ENCODE measurements at places on chromosomes 7 and 10. TPM values are rescaled to one million over a fixed set of nuclear protein-coding genes. Genes with fewer than 3 reads are reported as not detected.

TMEM139 gene
- 0.12 TPM for polyA plus RNA-seq

CDK14 gene
- 42.1 TPM for polyA plus RNA-seq

- no peak for DNase-seq
Observed at GRCh38 chr10:84424731-84425167, 96.4 kb downstream of the CCSER2 start.

GRCh38 chr10:110340816-110341215 is 36.1 kb upstream of the SMNDC1 start:
- no peak for DNase-seq

GRCh38 chr7:33278095-33278494 is 148.7 kb downstream of the BBS9 start:
- DNase-seq, result no peak

GPR85 gene
- not detected for polyA plus RNA-seq

SLC16A12 gene
- polyA plus RNA-seq, result not detected

GRCh38 chr7:130893441-130893894 is 159.5 kb upstream of the KLF14 start:
- no peak for DNase-seq

DNA sequence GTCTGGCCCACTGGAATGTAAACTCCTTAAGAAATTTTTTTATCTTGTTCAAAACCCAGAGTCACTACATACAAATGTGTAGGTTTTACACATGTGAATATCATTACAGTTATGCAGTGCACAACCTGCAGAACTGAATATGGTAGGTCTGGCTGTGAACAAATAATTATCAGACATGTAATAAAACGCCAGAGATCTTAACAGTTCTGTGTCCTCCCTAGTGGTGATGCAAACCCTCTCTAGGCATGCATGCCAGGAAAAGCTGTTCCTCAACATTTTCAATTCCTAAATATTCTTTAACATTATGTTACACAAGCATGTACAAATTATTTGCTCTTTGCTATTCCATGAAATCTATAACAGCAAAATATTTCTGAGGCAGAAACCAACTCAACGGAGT is 124.6 kb downstream of the IMMP2L start:
- no peak for DNase-seq

DNA sequence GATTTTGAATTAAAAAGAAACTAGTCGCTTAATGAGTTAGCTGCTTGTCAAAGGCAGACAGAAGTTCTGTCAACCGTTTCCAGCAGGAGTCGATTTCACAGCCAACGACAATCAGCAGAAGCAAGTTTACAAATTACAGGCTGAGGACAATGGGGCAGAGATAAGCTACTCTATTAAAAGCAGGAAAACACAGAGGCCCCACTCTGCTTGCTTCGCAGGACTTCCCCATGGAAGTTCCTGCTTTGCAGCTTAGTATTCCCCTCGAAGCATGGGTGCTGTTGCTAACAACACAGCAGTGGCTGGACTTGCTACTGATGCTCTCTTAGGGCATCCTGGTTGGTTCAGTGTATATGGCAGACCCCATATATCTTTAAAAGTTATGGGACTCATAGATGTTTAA is 50.8 kb upstream of the KLF6 start:
- peak; percentile 31 for DNase-seq

GPR22 gene
- polyA plus RNA-seq, result not detected

GRCh38 chr7:55733241-55734140 is 129.1 kb downstream of the SEPTIN14 start:
- no peak for DNase-seq

- no peak for DNase-seq
Observed at GRCh38 chr10:80484676-80485075, 30.6 kb downstream of the TSPAN14 start.

DNA sequence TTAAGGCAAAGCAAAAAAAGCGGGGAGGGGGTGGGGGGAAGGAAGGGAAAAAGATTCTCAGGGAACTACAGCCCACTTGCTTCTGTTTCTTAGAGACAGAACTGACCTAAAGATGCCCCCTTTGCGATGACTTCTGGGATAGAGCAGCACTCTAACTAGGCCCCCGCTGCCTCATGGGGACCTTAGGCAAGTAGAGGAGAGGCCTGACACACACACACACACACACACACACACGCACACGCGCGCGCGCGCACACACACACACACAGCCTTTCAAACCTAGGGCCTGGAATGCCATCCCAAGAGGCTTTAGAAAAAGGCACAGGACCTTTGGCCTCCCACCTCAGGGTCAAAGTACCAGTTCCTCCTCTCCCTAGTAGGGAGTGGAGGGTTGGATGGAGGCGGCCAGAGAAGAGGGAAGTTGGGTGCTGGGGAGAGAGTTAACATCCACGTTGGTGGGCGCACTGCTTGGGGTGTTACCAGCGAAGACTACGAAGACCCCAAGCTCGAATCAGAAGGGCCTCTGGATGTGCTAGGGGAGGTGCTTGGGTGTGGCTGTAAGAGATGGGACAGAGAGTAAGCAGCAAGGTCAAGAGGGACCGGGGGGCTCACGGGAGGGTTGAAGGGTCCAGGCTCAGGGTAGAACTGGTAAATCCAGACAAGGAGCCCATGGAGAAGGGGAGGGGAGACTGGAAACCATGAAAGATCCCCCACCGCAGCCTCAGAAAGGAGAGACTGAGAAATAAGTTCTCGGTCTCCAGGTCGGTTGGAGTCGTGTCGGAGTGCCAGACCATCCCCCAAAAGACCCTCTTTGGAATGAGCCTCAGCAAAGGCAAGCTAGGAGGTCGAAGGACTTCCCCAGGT is 1.2 kb upstream of the COL1A2 start:
- peak; percentile 8 for DNase-seq

GRCh38 chr7:831596-832166 is 595 bp upstream of the SUN1 start:
- no peak for DNase-seq

DNA sequence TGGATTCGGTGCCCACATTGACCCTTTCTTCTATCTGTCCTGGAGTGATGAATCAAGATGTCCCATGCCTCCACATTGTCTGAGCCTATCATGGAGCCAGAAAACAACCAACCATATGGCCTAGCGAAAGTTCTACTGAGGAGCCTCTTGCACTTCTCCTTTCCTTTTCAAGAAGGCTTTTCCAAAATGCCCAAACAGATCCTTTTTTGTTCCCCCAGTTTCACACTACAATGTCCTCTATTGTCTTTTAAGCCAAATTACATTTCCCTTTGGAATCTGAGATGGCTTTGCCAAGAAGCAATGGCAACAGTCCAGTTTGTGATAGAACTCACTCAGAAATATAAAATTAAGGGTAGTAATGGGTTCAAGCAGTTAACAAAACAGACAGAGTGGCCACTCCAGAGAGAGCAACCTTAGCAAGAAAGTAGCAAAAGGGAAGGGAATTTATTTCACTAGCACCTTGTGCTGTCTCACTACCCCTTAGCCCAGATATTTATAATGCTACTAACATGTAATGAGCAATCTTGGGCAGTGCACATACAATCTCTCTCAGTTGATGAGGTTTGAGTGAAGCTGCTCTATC is 194.6 kb upstream of the PDE1C start:
- no peak for DNase-seq

DNA sequence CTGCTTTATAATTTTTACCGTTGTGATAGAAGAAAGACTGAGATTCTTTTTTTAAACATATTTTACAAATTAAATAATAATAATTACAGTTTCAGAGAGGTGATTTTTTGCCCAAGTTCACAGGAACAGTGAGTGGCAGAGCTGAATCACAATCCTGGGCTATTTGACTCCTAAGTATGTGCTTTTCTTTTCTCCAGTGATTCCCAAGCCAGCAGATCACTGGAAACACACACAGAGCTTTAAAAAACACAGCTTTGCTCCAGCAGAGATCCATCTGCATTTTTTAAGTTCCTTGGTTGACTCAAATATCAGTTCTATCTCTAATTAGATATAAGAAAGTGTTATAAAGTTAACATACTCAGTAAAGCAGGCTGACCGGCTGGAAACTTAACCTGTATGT is 69.0 kb downstream of the AHR start:
- no peak for DNase-seq

- DNase-seq, result no peak
Observed at GRCh38 chr10:103648251-103648635, 154.7 kb downstream of the NEURL1 start.

- no peak for DNase-seq
Observed at GRCh38 chr7:77569514-77570232, 32.6 kb downstream of the PTPN12 start.

TUBAL3 gene
- not detected for polyA plus RNA-seq

DNA sequence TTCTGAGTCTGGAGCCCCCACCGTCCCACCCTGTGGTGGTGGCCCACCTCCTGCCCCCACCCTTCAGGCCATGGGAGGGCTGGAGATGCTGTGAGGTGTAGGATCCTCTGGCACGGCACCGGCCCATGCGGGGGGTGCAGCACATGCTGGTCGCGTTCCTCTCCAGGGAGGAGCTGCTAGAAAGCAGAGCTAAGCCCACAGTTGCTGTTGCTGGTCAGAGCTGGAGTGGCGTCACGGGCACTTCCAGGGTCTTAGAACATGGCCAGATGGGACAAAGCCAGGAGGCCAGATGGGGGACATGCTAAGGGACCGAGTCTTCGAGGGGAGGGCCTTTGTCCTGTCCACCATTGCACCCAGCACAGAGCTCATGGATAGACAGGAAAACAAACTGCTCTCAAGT is 21.6 kb downstream of the AGAP3 start:
- no peak for DNase-seq

- no peak for DNase-seq
Observed at GRCh38 chr7:1669064-1669951, 769 bp upstream of the ELFN1 start.

DNA sequence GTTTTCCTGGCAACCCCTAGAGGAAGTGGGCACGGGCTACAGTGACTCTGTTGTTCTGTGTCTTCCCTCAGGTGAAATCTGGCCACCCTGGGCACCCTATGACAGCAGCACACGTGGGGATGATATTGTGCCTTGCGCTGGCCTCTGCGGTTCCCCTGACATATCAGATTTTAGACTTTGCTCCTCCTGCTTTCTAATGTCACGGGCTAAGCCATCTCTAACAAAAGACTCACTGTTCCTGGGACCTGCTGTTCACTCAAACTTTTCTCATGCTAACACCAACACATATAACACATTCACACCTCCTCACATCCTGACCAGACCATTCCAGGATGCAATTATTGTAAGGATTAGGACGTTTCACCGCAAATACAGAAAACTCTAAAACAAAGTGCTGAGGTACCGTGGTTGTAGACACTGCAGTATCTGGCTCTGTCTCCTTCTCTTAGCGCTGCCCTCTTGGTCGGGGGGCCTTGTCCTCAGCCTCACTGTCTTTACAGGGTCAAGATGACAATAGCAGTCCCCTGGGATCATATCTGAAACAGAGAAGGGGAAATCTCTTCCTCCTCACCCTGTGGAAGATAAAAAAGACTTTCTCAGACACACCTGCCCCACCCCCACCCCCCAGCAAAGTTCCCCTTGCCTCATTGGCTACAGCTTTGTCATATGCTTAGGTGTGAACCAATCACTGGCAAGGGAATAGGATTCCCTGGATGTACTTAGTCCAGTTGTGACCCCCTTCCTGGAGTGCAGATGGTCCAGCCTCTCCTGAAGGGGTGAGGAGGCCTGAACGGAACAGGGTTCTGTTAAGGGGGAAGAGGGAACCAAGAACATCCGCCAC is 14.1 kb downstream of the CHN2 start:
- DNase-seq, result no peak

DNA sequence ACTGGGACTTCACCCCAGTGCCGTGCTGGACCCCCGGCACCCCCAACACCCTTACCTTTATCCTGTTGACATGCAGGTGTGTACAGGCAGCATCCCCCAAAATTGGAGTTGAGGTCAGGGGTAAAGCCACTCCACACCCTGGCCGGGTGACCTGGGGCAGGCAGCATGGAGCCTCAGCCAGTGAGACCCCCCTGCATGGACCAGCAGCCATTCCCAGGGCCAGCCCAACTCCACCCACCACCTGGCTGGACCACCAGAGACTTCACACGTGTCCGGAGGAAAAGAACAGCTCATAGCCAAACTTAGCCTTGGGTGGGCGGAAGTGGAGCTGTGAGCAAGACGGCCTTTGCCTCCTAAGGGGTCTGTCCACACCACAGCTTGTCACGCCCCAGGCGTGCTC is 413.0 kb upstream of the FOXK1 start:
- no peak for DNase-seq

GRCh38 chr10:29130190-29130673 is 158.6 kb upstream of the LYZL1 start:
- no peak for DNase-seq

- no peak for DNase-seq
Observed at GRCh38 chr7:44958645-44959344, 20.0 kb downstream of the MYO1G start.

DNA sequence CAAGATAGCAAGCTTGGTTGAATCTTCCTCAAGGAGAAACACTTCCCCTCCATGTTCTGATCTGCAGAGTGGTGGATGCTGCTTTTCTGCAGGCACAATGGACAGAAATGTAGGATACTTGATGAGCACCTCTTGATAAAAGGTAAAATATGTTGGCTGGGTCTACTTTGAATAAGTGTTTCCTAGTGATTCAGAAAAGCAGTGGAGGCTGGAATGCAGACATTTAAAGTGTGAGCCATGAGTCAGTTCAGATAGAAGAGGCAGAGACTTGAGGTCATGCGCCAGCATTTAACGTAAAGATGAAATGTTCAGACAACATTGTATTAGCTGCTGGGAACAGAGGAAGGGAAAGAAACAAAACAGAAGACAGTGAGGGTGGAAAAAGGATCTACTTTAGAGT is 403.1 kb downstream of the ADRA2A start:
- DNase-seq, result no peak

- no peak for DNase-seq
Observed at GRCh38 chr7:128740996-128741395, 1.8 kb downstream of the CALU start.

DNA sequence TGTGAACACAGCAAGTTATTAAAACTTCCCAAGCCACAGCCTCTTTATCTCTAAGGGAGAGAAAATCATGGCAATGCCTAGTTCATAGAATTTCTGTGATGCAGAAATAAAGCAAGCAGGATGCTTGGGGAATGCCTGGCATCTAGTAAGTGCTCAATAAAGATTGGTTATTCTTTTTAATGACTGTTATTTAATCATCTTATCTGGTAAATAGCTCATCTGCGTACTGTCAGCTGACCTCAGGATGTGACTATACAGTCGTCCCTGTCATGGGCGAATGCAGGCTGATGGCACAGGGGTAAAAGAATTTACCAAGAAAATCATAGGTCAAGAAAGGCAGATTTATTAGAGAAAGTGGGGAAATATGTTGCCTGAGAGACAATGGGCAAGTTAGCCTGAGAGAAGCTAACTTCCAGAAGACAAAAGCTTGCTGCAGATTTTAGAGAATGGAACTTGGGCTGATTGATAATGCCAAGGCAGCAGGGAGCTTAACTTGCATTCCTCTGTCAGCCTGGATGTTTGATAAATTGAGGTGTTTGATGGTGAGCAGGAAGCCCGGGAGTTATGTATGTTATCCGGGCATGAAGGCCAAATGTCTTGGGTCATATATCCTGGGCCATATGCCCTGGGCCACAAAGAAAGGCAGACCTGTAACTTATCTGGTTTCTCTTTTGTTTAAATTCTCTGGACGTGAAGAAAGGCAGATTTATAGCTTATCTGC is 126.0 kb downstream of the KCNMA1 start:
- DNase-seq, result no peak

GRCh38 chr10:97333351-97333600 is 1.3 kb downstream of the FRAT2 start:
- DNase-seq, result no peak

PITX3 gene
- not detected for polyA plus RNA-seq
